Stimulated activated effector memory CD8-positive, alpha-beta T cell treated with anti-CD3 and anti-CD28 coated beads, Interleukin-12 subunit alpha, Interleukin-12 subunit beta, amount 100 ng/mL, for 72 hours (primary cell): ENCODE measurements at places on chromosomes 2 and 18.

DNA sequence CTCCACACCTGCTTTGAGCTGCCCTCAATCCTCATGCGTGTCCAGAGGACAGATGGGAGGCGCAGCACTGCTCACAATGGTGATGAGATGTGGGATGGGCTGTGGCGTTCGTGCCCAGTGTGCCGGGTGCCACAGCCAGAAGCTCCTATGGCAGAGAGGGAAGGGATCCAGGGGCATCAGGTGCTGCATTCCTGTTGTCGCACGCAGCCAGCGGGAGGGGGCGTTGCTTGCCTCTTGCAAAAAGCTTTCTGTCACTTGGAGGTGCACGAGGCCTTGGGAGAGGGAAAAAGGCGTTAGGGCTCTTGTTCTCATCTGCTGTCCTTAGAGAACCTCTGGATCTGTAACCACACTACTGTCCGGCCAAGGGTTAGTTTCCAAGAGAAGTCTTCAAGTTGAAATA lies 29.2 kb upstream of the ALLC start:
- no peak for DNase-seq

GRCh38 chr18:55220523-55220922 lies 261.3 kb upstream of the CCDC68 start:
- DNase-seq: no peak

DNA sequence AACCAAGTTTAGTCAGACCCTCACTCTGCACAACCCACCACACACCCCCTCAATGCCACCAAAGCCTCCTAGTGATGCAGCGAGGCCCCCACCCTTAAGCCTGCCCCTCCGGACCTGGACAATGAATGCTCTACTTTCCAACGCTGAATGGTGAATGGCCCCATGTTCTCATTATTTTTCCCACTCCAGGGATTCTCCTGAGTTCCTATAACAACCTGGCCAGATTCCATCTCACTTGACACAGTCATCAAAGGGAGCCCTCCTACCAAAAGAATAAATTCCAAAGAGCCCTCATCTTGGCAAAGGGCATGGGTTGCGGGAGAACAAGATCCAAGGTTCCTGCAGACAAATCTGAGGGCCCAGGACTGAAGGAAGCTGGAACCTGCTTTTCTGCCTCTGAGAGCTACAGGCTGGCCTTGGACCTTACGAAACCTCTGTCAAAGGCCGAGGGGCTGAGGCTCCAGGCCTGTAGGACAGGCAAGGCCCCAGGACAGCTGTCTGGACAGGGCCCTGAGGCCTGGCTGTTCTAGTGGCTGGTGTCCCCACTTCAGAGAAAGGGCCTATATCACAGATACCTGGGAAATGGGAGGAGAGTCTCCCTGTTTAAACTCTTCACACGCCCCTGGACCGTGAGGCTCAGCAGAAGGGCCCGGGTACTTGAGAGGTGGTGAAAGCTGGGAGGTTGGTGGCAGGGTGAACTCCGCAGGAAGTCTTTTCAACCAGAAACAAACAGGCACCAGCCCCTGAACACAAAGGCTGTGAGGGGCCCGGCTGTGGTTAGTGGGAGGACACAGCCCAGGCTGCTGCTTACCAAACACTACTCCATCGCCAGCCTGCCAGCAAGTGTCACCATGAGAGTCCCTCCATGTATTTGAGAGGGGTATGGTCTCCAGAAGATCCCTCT lies 27.3 kb downstream of the SFXN5 start:
- DNase-seq: no peak

- no peak for DNase-seq
These were observed 9.2 kb upstream of the SP9 start for GRCh38 chr2:174325373-174326160.

DNA sequence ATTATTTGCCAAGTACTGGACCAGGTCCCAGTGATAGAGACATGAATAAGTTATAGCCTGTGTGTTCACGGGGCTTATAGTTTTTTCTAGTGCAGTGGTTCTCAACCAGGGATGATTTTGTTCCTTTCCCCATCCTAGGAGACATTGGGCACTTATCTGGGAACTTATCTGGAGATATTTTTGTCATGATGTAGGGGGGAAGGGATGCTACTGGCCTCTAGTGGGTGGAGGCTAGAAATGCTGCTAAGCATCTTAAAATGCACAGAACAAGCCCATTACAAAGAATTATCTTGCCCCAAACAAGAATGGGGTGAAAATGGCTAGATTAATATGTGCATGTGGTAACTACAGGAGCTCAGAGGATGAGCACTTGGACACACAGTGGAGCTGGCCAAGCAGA lies 75.2 kb downstream of the KLHL29 start:
- DNase-seq: no peak

DNA sequence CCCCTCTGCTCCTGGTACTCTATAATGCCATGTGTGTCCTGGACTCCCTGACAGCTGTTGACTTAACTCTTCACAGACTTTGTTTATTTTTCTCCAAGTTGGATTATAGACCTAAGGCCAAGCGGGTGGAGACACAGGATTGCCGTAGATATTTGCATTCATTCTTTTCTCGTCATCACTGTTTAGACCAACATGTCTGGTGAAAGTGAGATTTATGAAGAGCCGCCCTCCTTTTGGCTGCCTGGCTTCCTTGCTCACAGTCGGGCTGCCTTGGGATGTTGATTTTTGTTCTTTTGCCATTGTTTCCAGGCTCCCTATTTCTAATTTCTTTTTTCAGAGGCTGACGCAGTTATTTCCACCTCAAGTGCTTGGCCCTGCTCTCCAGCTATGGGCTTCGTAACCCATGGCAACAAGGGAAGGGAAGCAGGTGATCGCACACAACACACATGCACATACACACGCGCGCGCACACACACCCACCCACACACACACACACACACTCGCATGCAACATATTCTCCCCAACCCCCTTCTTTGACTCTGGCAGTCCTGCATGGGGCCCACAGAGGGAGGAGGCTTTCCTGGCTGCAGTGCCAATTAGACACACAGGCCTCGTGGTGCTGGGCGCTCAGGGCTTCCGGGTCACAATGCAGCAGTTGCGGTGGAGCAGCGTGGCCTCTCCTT lies 296.5 kb downstream of the MTX2 start:
- DNase-seq: no peak

DNA sequence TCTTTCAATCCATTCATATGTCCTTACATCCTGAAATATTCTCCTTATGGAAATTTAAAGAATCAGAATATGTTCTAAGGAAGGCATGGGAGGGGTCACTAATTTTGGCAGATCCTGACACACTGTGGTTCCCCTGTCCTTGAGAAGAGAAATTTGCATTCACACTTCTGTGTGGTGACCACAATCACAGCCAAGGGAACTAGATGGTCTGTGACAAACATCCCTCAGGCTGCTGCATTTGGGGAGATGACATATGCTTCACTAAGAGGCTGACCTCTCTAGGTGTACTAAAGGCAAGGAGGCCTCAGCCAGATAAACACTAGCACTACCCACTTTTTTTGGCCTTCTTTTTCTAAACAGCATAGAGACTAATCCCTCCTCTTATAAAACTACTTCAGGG lies 129.6 kb downstream of the MREG start:
- DNase-seq: no peak

DNA sequence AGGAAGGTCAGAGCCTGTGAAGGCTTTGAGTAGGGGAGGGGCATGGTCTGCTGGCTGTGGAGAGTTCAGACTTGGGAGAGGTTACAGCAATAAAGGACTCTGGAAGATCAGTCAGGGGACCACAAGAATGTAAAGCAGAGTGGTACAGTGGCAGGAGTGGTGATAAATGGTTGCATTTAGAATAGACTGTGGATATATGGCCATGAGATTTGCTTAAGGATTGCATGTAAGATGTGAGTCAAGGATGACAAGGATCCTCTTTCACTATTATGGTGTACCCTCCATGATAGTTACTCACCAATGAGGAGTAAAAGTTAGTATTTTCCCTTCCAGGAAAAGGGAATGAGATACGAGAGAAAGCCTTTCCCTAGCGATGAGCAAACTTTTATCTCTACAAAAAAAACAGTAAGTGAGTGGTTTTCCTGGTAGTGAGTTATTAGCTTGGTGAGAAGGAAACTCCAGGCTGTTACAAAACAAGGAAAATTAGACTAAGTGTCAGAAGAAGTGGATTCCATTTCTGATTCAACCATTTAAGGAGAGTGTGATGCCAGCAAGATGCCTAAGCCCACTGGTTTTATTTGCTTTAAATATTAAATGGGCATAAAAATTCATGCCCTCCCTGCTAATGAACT lies 818.0 kb upstream of the ACVR2A start:
- DNase-seq: no peak

GRCh38 chr2:115976916-115977315 lies 1534.5 kb downstream of the DPP10 start:
- no peak for DNase-seq

DNA sequence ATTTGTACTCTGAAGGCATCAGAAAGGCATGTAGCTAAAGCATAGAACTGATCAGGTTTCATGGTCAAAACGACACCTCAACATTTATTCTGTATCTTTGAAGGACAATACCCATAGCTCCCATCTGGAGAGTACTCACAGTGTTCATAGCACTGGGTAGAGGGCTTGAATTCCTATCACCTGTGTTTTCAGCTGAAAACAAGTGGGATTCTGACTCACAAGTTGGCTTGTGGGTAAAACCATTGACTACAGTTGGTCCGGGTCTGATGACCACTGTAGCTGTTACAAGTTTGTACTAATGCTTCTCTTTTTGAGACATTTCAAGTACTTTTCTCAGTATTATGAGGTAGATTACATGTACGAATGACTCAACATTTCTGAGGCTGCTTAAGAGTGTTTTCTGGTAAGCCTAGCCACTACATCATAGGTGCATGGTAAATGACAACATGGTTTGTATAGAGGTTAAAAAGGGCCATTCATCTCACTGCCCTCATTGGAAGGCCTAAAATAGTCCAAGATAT lies 68.6 kb upstream of the PELI1 start:
- DNase-seq: peak; percentile 85

- DNase-seq: no peak
These were observed 88.8 kb downstream of the USP40 start for GRCh38 chr2:233477548-233478433.

DNA sequence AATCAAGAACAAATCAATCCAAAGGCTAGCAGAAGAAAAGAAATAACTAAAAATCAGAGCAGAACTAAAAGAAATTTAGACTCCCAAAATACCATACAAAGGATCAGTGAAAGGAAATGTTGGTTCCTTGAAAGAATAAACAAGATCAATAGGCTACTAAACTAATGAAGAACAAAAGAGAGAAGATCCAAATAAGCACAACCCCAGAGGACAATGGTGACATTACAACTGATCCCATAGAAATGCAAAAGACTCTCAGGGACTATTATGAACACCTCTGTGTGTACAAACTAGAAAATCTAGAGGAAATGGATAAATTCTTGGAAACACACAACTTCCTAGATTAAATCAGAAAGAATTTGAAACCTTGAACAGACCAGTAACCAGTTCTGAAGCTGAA lies 1186.9 kb downstream of the LRP1B start:
- DNase-seq: no peak

- DNase-seq: no peak
These were observed 1.6 kb downstream of the CAVIN2 start for GRCh38 chr2:191845248-191845715.
